Uterus (tissue), 4 donors: ENCODE measurements at places on chromosomes 5 and 9.
A peak's percentile ranks its signal among the peaks of the same experiment; 100 is the strongest.

DNA sequence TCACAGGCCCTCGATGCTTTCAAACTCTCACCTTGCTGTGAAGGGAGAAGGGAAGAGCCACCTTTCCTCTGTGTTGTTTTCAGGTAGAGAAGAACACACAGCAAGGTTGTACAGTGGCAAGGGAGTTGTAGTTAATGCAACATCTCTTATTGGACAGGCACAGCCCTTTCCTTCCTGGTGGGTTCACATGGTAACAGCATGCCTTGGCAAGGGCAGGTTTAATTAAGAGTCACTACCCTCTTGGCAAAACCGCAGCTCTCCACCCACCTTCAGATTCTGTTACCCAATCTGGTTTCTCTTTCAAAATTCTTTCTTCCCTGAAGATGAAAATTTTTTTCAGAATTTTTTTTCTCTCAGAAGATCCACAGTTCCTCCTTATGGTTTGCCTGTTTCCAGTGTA is 253.1 kb downstream of the TLR4 start:
- DNase-seq = no peak

DNA sequence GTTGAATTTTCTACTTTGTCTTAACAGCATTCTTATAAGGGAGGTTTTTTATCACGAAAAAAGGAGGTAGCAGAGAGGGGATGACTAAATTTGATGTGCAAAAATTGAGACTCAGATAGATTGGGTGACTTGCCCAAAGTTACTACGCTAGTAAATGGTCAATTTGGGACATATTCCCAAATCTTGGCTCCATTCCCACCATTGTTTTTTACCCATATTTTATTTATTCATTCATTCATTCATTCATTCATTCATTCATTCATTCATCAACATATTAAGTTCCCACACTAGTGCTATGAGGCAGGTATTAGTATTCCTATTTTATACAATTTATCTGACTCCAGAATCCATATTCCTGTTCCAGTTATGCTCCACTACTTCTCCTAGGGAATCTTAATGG is 85.6 kb downstream of the HACD4 start:
- no peak for DNase-seq

- no peak for DNase-seq
Observed at GRCh38 chr5:173925449-173926071, 37.4 kb downstream of the CPEB4 start.

DNA sequence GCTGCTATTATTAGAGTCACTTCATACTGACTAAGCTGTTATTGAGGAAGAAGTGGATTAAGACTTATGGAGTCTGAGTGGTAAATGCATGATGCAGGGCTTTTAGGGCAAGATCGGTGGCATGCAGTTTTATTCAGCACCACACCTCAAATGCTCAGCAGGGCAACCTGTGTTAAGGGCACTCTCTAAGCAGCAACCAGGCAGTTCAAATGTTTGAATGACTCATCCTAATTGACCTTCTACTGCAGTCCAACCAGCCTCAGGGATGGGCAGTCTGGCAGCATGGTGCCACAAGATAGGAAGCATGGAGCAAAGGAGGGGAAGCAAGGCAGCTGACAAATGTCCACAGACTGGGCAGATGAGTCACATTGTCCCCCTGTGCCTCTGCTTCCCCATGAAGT is 80.2 kb upstream of the MIER3 start:
- DNase-seq = no peak

DNA sequence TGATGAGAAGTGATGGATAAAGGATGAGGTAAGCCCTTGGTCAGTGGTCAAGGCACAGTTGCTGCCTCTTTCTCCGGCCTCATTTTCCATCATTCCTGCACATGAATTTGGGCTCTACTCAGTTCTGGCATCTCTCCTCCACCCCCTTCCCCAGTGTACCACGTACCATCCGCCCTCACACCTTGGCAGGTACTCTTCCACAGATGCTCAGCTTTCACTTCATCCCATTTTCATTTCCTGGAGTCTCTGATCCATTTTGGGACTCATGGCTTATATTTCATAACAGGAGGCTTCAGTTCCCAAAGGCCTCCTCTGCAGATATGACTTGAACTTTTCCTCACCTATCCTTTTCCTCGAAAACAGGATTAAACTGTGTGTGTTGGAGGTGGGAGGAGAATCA is 326.7 kb downstream of the ASTN2 start:
- no peak for DNase-seq

GRCh38 chr5:1656271-1656975 is 132.7 kb upstream of the LPCAT1 start:
- DNase-seq = no peak

DNA sequence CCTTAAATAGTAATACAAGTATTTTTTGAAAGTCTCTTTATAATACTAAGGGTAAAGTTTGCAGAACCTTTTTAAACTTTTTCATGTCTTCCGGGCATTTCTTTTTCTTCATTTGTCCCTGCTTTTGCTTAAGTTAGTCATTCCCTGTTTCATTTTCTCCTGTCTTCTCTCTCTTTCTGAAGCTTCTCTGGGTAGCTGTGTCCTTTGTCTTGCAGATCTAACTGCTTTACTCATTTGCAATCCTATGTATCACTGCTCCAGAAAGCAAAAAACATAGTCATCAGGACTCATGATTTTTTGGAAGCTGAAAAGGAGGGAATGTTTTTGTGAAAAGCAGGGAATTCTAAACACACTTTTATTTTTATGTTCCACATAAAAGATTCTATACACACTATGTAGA is 301.7 kb downstream of the MRPS30 start:
- DNase-seq = no peak

DNA sequence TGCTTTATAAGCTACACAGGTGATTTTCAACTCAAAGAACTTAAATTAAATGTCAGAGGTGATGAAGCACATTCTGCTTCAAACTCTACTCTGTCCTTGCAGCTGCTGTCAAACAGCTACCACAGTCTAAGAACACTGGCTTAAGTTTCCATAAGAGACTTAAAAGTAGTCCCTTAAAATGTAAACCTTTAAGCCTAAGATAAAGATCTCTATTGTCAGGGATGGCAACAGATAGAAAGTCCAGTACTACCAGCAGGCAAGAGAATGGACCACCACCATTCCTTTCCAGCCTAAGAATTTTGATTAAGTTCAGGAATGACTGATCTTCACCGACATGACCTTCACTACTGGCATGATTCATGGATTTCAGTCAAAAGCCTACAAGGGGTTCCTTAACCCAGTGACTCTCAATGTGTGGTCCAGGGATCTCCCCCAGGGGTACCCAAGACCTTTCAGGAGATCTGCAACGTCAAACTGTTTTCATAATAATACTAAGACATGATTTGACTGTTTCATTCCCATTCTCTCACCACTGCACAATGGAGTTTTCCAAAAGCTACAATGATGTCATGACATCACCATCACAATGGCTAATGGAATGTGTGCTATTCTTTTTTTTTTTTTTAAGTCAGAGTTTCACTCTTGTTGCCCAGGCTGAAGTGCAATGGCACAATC is 41.1 kb upstream of the PLPP6 start:
- DNase-seq = no peak

DNA sequence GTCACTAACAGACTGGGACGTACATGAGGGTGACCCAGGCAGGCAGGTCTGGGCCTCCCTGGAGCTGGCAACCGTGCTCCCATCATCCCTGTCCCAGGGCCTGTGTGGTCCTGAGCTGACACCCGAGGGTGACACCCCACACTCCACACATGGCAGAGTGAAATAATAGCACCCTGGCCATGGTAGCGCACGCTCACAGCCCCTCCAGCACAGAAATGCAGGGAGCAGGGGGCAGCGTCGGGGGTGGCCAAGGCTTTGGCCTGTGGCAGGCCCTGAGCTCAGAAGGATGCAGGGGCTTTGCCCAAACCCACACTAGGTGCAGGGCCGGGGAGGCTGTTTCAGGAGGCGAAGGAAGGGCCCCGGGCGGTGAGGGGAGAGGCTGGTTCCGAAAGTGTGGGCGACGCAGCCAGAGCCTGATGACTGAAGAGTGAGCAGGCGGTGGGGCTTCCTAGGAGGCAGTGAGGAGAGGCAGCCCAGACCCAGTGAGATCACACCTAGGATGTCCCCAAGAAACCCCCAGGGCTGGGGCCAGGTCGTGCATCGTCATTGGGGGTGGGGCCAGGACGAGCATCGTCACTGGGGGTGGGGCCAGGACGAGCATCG is 12.9 kb downstream of the OR2V2 start:
- peak; percentile 57 for DNase-seq

- no peak for DNase-seq
Observed at GRCh38 chr5:140056880-140057279, 13.8 kb upstream of the NRG2 start.

- DNase-seq = no peak
Observed at GRCh38 chr5:148796936-148797335, 29.5 kb upstream of the ADRB2 start.

GRCh38 chr5:149654883-149655505 is 73.7 kb downstream of the ARHGEF37 start:
- DNase-seq = no peak

GRCh38 chr5:68818057-68818695 is 275.6 kb upstream of the SLC30A5 start:
- DNase-seq = no peak

GRCh38 chr5:157541447-157542118 is 34.0 kb downstream of the ADAM19 start:
- no peak for DNase-seq

- DNase-seq = peak; percentile 48
Observed at GRCh38 chr9:37650873-37651768, at the start of gene FRMPD1. Gene FRMPD1, plus strand, starts transcription at chr9:37650954. Its CDS starts 41,688 bp downstream, at chr9:37692642.

GRCh38 chr5:60257596-60258271 is 364.2 kb upstream of the PDE4D start:
- DNase-seq = no peak

DNA sequence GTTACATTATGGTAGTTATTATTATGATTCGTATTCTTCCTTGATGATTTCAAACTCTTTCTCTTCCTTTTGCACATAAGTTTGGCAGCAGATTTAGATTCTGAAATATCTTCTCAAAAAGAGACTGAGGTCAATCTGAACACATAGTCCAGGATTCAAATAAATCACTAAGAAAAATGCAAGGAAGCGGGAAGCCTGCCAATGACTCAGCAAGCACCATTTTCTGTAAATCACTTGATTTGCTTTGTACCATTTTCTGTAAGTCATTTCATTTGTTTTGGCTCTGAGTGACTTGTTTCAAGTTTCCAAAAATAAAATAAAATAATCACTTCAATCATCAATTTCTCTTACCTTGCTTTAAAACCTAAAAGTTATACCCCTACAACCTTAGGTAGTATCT is 24.6 kb upstream of the GLIS3 start:
- DNase-seq = peak; percentile 36

DNA sequence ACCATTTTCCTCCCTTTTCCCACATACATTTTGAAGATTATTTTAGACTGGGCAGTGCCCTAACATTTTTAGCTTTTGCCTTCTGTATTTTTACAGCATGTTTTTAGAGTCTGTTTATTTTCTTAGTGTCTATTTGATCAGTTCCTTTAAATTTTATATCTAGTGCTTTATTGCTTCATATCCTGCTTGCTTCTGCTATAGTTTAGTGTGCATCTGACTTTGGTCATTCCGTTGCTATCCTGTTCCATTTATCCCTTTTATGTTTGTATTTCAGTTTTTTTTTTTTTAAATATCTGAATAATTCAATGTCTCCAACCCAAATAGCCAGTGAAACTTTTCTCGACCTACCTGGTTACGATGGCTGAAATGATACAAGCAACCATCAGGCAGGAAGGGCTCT is 203.8 kb downstream of the ARHGAP26 start:
- DNase-seq = no peak

- DNase-seq = no peak
Observed at GRCh38 chr9:72173080-72173479, 23.8 kb downstream of the GDA start.

DNA sequence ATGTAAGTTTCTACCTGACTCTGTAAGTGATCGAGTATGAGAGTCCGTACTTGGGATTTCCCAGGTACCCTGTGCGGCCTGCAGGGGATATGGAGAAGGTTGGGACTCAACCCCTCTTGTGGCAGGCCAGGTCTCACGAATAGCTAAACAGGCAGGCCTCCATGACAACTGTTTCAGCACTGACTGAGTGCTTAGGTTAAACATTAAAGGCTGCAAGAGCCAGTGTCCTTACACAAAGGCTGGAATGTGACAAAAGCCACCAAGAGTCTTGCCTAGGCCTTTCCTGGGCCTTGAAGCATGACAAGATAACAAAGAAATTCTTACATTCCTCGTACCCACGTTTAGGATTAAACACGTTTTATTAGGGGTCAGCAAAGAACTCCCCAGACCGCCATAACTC is 58.6 kb downstream of the THBS4 start:
- no peak for DNase-seq

DNA sequence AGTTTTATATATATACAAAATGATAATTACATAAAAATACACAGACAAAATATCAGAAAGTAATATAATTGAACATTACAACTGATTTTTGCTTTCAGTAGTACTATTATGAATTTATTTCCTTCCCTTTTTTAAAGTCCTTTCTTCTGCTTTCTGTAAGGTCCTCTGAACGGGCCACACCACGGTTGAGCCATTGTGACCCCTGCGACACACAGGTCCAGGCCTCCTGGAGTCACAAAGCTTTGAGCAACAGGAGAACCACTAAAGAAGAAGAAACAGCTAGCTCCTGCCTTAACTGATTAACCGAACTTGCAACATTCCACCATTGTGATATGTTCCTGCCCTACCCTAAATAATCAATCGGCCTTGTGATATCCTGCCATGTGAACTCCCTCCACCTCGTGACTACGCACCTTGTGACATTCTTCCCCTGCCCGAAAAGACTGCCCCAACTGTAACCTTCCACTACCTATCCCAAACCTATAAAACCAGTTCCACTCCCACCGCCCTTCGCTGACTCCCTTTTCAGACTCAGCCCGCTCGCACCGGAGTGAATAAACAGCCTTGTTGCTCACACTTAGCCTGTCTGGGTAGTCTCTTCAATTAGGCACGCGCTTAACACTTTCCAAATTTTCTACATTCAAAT is 375.0 kb upstream of the RFX3 start:
- no peak for DNase-seq

DNA sequence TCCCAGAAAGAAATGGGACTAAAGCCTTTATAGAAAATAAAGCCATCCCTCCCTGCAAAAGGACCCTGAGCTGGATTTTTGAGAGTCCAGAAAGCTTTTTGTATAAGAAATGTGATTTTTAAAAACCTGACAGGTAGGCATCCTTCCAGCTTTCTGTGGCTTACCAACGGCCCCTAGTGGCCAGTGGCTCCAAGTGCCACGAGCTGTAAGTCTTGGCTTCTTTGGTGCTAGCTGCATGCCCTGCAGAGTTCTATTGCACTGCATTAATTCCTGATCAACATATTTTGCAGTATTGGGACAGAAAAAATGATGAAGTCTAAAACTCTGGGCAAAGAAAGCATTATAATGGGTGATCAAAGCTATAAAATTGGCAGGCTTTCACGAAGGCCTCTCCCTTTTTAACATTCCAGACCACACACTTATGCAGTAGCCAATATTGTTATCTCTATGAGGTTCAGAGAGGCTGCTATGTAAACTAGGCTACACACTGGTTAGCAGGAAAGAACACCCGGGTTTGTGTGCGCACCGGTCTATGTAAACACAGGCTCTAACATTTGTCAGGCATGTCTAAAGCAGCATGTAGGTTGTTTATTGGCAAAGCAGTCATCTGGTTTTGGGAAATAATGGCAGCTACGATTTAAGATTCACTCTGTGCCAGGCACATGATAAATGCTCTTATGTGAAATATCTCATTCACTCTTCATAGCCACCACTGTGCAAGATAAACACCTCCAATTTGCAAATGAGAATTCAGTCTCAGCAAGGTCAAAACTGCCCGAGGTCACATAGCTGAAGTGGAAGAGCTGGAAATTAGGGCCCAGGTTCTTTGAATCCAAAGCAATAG is 55.2 kb downstream of the NMUR2 start:
- no peak for DNase-seq

GRCh38 chr5:43227655-43228054 is 35.6 kb downstream of the NIM1K start:
- DNase-seq = no peak
